ENCODE measurements at places on chromosomes 16 and 17.

DNA sequence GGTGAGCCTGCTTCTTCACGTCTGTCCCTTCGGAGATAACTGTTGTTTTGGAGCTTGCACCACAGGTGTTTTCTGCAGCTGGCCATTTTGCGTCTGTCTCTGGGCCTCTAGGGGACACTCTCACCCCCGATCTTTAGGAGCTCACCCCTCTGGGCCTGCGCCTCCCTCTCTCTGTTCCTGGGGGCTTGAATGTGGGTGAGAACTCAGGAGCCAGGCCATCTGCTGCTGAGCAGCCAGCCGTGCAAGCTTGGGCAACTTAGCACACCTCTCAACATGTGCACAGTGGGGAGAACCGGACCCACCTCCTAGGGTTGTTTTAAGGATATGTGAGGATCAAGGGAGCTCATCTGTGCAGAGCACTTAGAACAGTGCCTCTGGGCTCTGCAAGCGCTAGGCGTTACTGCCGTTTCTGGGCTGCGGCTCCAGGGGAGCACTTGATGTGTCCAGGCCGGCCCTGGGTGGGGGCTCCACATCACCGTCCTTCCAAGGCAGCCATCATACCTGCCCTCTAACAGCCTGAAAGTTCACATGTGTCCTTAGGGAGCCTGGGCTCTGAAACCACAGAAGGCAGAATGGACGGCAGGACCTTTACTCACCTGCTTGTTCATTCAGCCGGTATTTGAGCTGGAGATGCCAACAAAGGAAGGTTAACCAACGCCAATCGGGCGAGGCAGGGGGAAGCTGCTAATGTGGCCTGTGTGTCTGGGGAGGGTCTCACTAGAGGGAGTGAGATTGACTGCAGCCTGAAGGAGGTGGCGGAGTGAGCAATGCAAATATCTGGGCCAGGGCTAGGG, 66.3 kb downstream of the MRC2 start:
- DNase-seq = no peak

- no peak for DNase-seq
Observed at GRCh38 chr16:86910161-86910769, 331.9 kb downstream of the FOXL1 start.

GRCh38 chr16:84082110-84082509, 34.6 kb downstream of the MBTPS1 start:
- no peak for DNase-seq

- no peak for DNase-seq
Observed at GRCh38 chr16:79798416-79799053, 198.0 kb upstream of the MAF start.

DNA sequence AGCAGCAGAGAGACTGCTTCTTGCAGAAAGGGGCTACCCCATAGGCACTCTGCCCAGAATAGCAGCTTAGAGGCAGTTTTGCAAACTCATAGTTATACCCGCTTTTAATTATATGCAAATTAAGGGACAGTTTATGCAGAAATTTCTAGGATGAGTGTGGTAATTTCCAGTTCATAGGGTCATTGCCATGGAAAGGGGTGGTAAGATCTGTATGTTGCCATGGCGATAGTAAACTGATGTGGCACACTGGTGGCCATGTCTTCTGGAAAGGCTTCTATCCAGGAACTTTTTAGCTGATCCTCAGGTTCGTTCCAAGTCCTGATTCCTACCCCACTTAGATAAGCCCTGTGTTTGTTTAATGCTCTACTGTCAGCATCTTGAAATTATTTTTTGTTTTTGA, 6.2 kb downstream of the STXBP4 start:
- DNase-seq = no peak

DNA sequence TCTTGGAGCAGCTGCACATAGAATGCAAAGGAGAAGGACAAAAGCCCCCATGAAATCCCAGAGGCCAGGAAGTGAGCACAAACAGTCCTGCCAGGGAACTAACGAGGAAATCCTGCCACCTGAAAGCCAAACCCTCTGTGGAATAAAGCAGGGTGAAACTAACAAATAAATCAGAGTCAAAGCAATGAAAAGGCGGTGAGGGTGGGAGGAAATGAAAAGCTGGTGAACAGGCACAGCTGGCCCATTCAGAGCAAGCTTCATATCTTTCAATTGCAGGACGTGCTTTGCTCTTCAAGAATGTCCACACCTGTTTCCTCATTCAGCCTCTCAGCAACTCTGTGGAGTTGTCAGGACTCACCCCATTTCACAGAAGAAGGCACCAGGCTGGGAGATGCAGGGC, 108.1 kb downstream of the ABCC12 start:
- no peak for DNase-seq
